Activated T-helper 1 cell treated with anti-CD3 and anti-CD28 coated beads, Interleukin-12 subunit alpha, Interleukin-12 subunit beta, Interleukin-2, Interleukin-4 antibody, amounts not matched to agents 30 ng/mL and 10 ng/mL and 1 ng/mL, durations not matched to agents 14 hours and 24 hours and 36 hours (primary cell): ENCODE measurements at places on chromosomes 7 and 10.

DNA sequence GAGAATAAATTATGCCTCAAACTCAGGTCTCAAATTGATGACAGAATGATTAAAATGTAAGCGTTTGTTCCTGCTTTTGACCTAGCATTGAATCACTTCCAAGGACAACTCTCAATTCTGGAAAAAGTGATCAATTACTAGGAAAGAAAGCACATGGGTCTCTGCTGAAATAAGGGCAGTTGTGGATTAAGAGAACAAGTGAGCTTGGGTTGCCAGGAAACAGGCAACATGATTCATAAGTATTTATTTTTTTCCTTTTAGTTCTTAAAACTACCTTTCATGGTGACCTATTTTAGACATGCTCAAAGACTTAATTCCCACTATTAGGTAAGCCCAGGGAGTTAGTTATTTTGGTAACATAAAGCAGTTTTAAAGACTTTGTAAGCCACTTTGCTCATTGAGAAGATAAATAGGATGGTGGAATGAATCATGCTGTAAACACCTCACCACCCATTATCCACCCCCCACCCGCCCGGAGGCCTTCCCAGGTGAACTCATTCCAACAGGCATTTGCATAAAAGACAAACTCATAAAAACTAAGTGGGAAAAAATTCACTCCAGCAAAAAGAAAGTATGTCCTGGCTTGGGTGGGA, 728.3 kb downstream of the SORCS1 start:
- DNase-seq = no peak

DNA sequence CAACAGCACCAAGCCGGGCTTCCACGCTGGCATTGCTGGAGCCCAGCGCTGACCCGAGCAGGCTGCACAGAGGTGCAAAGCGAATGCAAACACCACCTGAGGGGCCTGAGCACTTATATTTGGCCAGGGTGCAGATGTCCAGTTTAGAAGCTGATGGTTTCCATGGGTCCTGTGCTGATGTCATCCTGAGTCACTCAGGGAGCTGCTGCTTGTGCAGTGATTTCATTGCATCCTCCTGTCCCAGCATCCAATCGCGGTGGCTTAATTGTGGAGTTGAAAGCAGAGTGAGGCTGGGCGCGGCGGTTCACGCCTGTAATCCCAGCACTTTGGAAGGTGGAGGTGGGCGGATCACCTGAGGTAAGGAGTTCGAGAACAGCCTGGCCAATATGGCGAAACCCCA, 410.2 kb upstream of the KLF6 start:
- no peak for DNase-seq

GRCh38 chr7:102933763-102934162, 21.0 kb downstream of the LRRC17 start:
- no peak for DNase-seq

- DNase-seq = no peak
Observed at GRCh38 chr10:123039632-123039930, 30.8 kb downstream of the ACADSB start.

DNA sequence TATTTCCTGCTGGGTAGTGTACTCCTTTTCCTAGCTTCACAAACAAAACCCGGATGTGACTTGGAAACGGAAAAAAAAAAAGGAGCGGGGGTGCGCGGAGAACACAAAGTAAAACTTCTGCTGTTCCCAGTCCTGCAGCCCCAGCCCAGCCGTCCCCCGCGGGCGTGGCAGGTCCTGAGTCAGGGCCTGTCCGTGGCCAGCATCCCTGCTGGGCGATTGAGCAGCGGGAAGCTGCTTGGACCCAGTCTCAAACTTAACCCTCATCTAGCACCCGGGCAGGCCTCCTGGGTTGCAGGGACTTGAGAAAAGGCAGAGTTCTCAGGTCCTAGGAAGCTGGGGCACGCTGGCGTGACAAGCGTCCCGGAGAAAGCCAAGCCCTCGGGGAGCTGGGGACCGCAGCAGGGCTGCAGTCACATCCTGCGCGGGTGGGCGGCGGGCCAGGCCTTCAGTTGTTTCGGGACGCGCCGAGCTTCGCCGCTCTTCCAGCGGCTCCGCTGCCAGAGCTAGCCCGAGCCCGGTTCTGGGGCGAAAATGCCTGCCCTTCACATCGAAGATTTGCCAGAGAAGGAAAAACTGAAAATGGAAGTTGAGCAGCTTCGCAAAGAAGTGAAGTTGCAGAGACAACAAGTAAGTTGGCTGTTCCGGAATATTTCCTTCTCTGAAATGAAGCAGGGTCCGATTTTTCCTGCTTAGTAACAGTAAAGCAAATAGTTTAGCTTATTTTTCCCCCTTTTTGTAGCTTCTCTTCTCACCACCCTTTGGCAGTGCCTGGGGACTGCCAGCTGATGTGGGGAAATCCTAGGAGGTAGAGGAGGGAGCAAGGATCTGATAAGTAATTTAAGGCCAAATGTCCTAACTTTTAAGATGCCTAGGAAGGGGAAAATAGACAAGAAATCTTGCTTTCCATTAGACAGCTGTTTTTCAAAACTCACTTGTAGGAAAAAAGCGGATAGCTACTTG, at the start of gene GNG11:
Gene GNG11 (plus strand): TSS at position 129 of the 960 bp plus-strand sequence. CDS start 403 bp downstream, at position 532.
- DNase-seq = no peak

GRCh38 chr7:123580406-123581161, 21.0 kb upstream of the ASB15 start:
- no peak for DNase-seq

DNA sequence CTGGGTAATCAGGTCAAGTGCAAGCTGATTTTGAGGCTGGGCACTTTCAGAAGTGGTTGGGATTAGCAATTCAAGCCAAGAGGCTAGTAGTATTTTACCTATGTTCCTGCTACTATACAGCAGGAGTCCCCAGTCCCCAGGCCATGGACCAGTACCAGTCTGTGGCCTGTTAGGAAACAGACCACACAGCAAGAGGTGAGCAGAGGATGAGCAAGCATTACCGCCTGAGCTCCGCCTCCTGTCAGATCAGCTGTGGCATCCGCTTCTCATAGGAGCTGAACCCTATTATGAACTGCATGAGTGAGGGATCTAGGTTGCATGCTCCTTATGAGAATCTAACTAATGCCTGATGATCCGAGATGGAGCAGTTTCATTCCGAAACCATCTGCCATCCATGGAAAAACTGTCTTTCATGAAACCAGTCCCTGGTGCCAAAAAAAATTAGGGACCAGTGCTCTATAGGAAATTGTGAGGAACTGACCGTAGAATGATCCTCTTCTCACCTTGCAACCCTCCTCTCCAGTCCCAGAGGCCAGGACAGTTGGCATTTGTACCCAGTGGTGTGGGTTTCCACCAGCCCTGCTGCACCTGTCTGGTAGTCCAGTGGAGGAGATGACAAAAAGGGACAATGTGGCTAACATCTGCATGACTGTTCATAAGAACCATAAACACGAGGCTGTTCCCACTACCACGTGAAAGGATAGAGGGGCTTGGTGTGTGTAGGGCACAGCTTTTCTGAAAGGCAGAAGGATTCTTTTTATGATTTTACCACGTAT, 172.5 kb downstream of the KIAA1217 start:
- DNase-seq = no peak

- DNase-seq = no peak
Observed at GRCh38 chr10:85420501-85421191, 945.9 kb downstream of the GRID1 start.

DNA sequence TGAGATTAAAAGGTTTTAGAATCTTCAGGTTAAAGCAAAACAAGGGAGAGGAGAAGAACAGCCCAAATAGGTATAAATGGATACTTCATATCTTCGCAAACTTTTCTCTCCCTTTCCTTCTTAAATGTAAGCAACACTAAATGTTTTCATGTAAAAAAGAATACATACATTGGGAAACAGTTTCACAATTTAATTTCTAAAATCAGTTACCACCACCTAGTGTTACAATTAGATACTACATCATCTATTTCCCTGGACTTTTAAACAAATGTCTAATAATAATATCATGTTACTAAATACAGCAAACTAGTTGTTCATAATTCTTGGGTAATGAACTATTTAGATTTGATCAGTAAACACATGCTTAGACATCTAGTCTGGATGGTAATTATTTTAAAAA, 35.8 kb downstream of the MINDY3 start:
- DNase-seq = no peak
